Esophagus muscularis mucosa (tissue), 4 donors: ENCODE measurements at places on chromosomes 3 and 15. TPM values are rescaled to one million over a fixed set of nuclear protein-coding genes. Genes with fewer than 3 reads are reported as not detected.
A peak's percentile ranks its signal among the peaks of the same experiment; 100 is the strongest.

The CELSR3 gene
- 0.84 TPM for total RNA-seq

The RHCG gene
- not detected for total RNA-seq

GRCh38 chr3:38136393-38136776 lies 542 bp downstream of the ACAA1 start:
- DNase-seq: no peak
- peaks cover 47% of the 10 kb centered on the region for H3K4me1 ChIP-seq

The ARPP21 gene
- total RNA-seq: 0.13 TPM

GRCh38 chr15:67065531-67066005 lies at the start of gene SMAD3:
TSS of gene SMAD3 (plus strand) at chr15:67065602. CDS start at chr15:67066155, 553 bp downstream.
- peak; percentile 96 for DNase-seq

The ARRDC4 gene
- total RNA-seq: 135 TPM

The IQCF5 gene
- not detected for total RNA-seq

The APH1B gene
- 8.8 TPM for total RNA-seq

- no peaks in the 10 kb centered on the region for H3K4me1 ChIP-seq
- H3K27me3 ChIP-seq: no peaks in the 10 kb centered on the region
Observed at GRCh38 chr15:36282821-36283220, 296.6 kb upstream of the CDIN1 start.

DNA sequence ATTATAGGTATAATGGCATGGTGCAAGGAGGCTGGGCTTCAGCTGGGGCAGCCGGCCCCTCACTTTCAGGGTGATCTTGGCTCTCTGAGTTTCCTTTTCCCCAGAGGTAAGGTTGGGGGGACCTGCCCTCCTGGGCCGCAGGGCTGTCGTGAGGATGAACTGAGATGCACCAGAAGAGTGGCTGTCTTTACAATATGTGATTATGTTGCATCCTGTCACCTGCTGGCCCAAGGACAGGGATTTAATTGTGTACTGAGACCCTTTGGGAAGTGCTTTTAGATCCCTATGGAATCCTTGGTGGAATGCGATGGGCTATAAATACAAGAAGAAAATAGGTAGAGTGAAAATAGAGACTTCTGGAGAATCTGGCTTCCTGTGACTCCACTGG lies 22.1 kb downstream of the ANAPC13 start:
- H3K4me1 ChIP-seq: peaks cover 30% of the 10 kb centered on the region
- H3K36me3 ChIP-seq: no peaks in the 10 kb centered on the region
- DNase-seq: peak; percentile 85
- no peak overlapping the region for H3K4me3 ChIP-seq
- no peaks in the 10 kb centered on the region for H3K27me3 ChIP-seq
- H3K27ac ChIP-seq: peak overlapping the region; percentile 75

DNA sequence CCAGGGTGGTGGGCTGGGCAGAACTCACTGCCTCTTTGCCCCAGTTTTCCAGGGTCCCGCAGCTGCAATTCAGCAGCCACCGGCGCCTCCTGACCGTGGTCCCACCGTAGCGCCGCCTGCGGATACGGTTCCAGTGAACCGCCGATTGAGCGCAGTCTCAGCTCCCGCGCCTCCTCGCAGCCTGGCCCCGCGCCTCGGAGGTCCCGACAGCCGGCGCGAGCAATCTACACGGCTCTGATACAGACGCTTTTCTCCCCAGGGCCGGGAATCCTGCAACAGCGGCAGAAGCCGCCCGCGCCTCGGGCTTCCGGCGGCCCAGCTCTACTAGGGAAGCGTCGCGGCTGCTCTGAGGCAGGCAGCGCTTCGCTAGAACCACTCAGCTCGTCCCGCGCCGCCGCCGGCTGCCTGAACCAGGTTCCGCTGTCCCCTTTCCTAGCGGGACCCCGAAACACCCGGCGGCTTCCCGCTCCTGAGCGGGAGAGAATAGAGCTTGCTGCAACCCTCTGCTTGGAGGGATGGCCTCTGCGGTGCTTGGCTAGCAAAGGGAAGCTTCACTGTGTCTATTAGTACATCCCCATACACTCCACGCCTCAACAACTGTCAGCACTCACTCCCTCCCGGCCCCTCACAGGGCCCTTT lies 3.1 kb downstream of the FOXL2NB start:
- H3K4me3 ChIP-seq: peak overlapping the region; percentile 44
- H3K27ac ChIP-seq: no peak overlapping the region
- no peaks in the 10 kb centered on the region for H3K36me3 ChIP-seq
- peaks cover 7% of the 10 kb centered on the region for H3K27me3 ChIP-seq
- H3K4me1 ChIP-seq: peaks cover 33% of the 10 kb centered on the region
- no peak for DNase-seq

GRCh38 chr3:186810336-186810996 lies 4.2 kb upstream of the RFC4 start:
- no peak overlapping the region for H3K4me3 ChIP-seq
- peaks cover 5% of the 10 kb centered on the region for H3K4me1 ChIP-seq
- H3K27ac ChIP-seq: no peak overlapping the region
- DNase-seq: no peak
- H3K27me3 ChIP-seq: no peaks in the 10 kb centered on the region

DNA sequence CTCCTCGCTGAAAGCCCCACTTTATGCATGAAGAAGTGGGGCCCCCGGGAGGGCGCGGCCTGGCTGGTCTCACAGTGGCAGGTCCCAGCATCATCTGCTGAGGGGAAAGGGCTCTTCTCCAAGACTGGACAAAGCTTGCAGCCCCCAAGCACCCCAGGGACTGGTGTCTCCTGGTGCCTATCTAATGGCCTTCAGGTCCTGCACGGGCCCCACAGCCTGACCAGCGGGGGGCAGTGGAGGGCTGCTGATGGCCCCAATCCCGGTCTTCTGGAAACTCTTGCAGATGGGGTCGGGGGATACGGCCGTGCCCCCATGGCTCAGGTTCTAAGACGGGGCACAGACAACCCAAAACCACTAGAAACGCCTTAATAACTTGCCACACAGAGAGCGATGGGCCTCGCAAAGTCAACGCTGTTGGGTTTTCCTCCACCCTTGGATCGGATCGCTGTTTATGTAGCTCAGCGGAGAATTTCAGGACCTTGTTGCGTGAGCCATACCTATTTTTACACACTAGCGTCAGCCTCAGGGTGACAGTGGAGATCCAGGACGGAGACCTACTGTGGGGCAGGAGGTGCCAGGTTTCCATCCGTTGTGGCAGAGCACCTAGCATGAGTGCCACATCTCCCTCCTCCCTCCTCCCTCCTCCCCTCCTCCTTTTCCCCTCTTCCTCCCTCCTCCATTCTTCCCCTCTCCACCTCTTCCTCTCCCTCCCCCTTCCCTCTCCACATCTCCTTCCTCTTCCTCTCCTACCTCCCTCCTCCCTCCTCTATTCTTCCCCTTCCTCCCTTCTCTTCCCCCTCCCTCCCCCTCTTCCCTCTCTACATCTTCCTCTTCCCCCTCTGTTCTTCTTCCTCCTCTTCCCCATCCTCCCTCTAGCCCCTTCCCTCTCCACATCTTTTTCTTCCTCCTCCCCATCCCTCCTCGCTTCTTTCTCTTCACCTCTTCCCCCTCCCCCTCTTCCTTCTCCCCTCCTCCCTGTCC lies 79.3 kb upstream of the ALDH1L1 start:
- peak overlapping the region; percentile 72 for H3K27ac ChIP-seq
- peak overlapping the region; percentile 49 for H3K4me3 ChIP-seq
- H3K36me3 ChIP-seq: no peaks in the 10 kb centered on the region
- peak; percentile 92 for DNase-seq
- H3K4me1 ChIP-seq: peaks cover 30% of the 10 kb centered on the region

GRCh38 chr3:98877132-98877531 lies 24.4 kb downstream of the DCBLD2 start:
- H3K27ac ChIP-seq: no peak overlapping the region
- no peak overlapping the region for H3K4me3 ChIP-seq
- no peak for DNase-seq
- no peaks in the 10 kb centered on the region for H3K4me1 ChIP-seq
